Common myeloid progenitor, CD34-positive (primary cell): ENCODE measurements at places on chromosomes 1 and 21.

DNA sequence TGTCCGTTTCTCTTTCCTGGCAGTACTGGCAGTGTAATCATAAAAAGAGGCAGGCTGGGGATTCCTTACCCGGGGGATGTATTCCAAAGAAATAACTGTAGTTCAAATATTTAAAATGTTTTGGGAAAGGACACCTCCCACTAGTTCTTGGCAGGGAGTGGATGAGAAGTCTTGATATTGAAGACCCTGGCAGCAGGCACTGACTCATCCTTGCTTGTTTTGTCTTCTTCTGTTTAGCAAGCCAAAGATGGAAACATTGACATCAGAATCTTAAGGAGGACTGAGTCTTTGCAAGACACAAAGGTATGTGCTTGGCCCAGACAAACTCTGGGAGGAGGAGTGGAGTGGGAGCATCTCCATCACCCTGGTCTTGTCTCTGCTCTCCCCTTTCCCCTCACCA is 639 bp downstream of the IL20 start:
- no peak for DNase-seq
- no peak overlapping the region for H3K27ac ChIP-seq
- H3K4me3 ChIP-seq = no peak overlapping the region
- H3K36me3 ChIP-seq = no peaks in the 10 kb centered on the region

- no peak for DNase-seq
- no peaks in the 10 kb centered on the region for H3K4me1 ChIP-seq
- H3K36me3 ChIP-seq = peaks cover 58% of the 10 kb centered on the region
Observed at GRCh38 chr1:65393347-65393746, 27.1 kb upstream of the LEPR start.

- no peak overlapping the region for H3K27ac ChIP-seq
- peak; percentile 96 for DNase-seq
- peak overlapping the region; percentile 89 for H3K4me3 ChIP-seq
Observed at GRCh38 chr1:63593886-63594605, 835 bp downstream of the PGM1 start.

DNA sequence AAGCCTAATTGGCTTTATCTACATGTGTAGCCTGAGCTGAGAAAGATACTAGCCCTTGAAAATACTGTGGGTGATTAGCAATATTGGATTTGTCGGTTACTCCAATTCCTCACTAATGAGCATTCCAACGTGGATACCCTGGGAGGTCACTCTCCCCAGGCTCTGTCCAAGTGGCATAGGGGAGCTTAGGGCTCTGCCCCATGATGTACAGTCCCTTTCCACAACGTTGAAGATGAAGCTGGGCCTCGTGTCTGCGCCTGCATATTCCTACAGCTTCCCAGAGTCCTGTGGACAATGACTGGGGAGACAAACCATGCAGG is 2.6 kb downstream of the RCC1 start:
- peaks cover 36% of the 10 kb centered on the region for H3K4me1 ChIP-seq
- peaks cover 48% of the 10 kb centered on the region for H3K36me3 ChIP-seq
- H3K4me3 ChIP-seq = peak overlapping the region; percentile 97

DNA sequence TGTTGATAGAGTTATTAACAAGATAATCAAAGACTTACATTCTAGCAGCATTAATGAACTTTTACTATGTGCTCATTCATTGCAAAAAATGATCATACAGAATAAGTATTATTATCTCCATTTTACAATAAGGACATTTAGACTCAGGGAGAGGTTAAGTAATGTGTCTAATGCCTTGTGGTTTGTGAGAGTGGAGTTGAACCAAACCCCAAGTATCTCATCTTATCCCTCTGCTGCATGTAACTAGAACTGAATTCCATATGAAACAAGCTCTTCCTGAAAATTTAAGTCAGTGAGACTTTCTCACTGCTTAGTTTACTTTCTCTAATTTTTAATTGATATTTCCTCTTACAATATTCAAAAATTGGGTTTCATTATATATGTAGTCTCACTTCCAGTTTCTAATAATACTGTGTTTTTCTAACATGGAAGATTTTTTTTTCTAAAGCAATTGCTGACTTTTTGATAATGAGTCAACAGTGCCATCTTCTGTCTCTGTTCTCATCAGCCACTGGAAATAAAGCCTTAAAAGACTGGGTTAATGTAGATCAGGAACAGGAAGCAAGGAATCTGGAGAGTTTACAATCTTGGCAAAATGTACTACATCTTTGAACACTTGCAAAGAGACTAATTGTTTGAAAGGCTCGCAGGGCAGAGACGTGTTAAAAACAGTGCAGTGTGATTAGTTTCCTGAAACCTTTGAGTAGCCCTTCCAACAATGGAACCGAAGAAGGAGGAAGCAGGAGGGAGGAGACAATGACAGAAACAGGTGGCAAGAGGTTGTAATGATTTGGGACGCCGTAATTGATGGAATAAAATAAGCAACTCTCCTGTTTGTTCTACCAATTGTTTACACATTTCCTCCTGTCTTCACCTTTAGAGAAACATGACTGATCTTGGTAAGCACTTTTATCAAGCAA is 567.6 kb downstream of the MRPL39 start:
- no peaks in the 10 kb centered on the region for H3K4me1 ChIP-seq
- H3K36me3 ChIP-seq = no peaks in the 10 kb centered on the region

GRCh38 chr1:53984726-53985125 is 33.3 kb downstream of the LDLRAD1 start:
- H3K4me3 ChIP-seq = no peak overlapping the region
- peaks cover 6% of the 10 kb centered on the region for H3K4me1 ChIP-seq
- H3K36me3 ChIP-seq = no peaks in the 10 kb centered on the region
- no peak for DNase-seq

GRCh38 chr1:115365738-115366137 is 27.7 kb upstream of the NGF start:
- H3K27ac ChIP-seq = no peak overlapping the region
- no peaks in the 10 kb centered on the region for H3K27me3 ChIP-seq
- no peaks in the 10 kb centered on the region for H3K4me1 ChIP-seq

- DNase-seq = no peak
- no peaks in the 10 kb centered on the region for H3K4me1 ChIP-seq
- H3K36me3 ChIP-seq = no peaks in the 10 kb centered on the region
- H3K4me3 ChIP-seq = no peak overlapping the region
Observed at GRCh38 chr1:211487672-211488208, 4.2 kb downstream of the RD3 start.

- H3K36me3 ChIP-seq = no peaks in the 10 kb centered on the region
- H3K27me3 ChIP-seq = no peaks in the 10 kb centered on the region
- H3K4me1 ChIP-seq = no peaks in the 10 kb centered on the region
- H3K27ac ChIP-seq = no peak overlapping the region
- DNase-seq = no peak
Observed at GRCh38 chr1:166013232-166013631, 153.6 kb downstream of the FAM78B start.

DNA sequence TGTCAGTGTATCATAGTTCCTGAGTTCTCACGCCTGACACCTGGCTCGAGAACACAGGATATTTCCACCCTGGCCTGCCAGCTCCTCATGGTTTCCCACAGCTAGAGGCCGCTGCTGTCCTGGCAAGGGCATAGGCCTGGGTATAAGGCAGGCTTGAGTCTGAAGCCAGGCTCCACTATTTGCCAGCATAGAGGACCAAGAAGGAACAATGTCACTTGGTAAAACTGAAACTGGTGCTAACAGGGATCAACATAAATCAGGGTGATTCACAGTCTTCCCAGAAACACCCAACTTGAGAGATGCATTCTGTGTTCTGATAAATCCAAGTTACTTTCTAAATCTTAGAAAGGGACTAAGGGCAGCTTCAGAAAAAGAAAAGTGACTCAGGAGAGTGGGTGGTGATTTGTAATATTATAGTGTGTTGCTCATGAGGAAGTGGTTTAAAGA is 6.9 kb upstream of the S100A2 start:
- no peak overlapping the region for H3K27ac ChIP-seq
- peak overlapping the region; percentile 18 for H3K4me3 ChIP-seq
- H3K4me1 ChIP-seq = peaks cover 33% of the 10 kb centered on the region
- no peaks in the 10 kb centered on the region for H3K36me3 ChIP-seq
- DNase-seq = peak; percentile 79
- H3K27me3 ChIP-seq = peaks cover 1% of the 10 kb centered on the region

DNA sequence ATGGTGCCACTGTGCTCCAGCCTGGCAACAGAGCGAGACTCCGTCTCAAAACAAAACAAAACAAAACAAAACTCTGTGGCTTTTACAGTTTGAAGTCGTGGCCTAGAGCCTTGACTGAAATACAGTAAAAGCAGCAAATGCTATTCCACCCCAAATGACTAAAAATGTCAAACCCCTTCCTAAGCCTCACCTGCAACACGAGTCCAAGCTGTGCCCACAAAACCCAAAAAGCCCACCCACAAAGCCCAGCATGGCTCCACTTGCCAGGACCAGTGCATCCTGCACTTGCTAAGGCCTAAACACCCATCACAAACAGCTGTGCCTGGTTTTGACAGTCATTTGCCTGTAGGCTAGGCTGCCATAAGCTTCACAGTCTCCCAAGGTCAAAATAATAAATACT is 21.3 kb downstream of the VAV3 start:
- H3K36me3 ChIP-seq = no peaks in the 10 kb centered on the region
- H3K4me3 ChIP-seq = no peak overlapping the region
- no peaks in the 10 kb centered on the region for H3K27me3 ChIP-seq
- H3K27ac ChIP-seq = peak overlapping the region; percentile 53
- peak; percentile 59 for DNase-seq
- H3K4me1 ChIP-seq = peaks cover 69% of the 10 kb centered on the region

DNA sequence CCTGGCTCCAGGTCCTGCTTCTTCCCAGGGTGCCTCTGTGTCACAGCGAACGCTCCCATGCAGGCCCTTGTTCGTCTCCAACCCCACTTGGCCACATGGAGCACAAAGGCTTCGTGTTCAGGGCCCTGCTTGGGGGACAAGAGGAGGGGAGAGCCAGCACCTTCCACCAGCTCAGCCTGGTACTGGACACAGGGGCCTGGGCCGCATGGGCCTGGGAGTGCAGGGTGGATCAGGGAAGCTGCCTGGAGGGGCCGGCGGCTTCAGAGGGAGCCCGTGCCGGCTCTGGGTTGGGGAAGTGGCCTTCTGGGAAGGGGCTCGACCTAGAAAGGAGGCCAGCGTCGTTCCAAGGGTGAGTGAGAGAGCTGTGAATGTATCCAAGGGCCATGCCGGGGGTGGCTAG is 53.0 kb downstream of the UMODL1 start:
- no peak for DNase-seq
- no peaks in the 10 kb centered on the region for H3K27me3 ChIP-seq
- H3K36me3 ChIP-seq = no peaks in the 10 kb centered on the region

DNA sequence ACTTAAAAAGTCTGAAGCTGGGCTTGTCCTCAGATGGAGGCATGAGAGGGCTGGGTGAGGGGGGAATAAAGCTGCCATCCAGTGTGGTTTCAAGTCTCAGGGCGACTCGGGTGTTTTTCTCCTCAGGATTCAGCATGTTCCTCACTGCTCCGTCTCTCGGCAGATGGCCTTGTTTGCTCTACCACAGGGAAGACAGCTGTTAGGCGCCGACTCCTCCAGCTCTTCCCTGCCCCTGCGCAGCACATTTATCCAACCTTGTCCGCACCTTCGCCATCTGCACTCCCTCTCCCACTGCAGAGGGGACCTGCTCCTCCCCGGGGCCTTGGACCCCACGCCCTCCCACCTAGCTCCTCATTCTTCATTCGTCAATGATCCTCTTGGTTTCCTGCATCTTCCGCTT is 16.6 kb upstream of the S100A11 start:
- no peak overlapping the region for H3K27ac ChIP-seq
- DNase-seq = no peak

GRCh38 chr1:63758791-63759190 is 15.0 kb upstream of the ROR1 start:
- no peak for DNase-seq
- H3K36me3 ChIP-seq = no peaks in the 10 kb centered on the region
- H3K4me1 ChIP-seq = no peaks in the 10 kb centered on the region
- no peaks in the 10 kb centered on the region for H3K27me3 ChIP-seq

- H3K27me3 ChIP-seq = no peaks in the 10 kb centered on the region
- no peak overlapping the region for H3K27ac ChIP-seq
- H3K4me3 ChIP-seq = no peak overlapping the region
- no peak for DNase-seq
Observed at GRCh38 chr1:35426097-35426586, 131.1 kb downstream of the KIAA0319L start.

DNA sequence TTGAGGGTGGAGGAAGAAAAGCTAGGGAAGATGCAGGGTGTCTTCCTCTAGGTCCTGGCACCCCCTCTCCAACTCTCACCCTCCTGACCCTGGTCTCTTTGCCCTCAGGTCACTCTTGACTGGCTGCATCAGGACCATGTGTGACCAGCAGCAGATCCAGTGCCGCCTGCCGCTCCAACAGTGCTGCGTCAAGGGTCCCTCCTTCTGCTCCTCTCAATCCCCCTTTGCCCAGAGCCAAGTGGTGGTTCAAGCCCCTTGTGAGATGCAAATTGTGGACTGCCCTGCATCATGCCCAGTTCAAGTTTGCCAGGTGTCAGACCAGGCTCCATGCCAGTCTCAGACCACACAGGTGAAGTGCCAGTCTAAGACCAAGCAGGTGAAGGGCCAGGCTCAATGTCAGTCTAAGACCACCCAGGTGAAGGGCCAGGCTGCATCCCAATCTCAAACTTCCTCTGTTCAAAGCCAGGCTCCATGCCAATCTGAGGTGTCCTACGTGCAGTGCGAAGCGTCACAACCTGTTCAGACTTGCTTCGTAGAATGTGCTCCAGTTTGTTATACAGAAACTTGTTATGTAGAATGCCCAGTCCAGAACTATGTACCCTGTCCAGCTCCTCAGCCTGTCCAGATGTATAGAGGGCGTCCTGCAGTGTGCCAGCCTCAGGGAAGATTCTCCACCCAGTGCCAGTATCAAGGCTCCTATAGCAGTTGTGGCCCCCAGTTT is 1.8 kb downstream of the KPRP start:
- no peaks in the 10 kb centered on the region for H3K36me3 ChIP-seq
- no peaks in the 10 kb centered on the region for H3K4me1 ChIP-seq
- no peak for DNase-seq

DNA sequence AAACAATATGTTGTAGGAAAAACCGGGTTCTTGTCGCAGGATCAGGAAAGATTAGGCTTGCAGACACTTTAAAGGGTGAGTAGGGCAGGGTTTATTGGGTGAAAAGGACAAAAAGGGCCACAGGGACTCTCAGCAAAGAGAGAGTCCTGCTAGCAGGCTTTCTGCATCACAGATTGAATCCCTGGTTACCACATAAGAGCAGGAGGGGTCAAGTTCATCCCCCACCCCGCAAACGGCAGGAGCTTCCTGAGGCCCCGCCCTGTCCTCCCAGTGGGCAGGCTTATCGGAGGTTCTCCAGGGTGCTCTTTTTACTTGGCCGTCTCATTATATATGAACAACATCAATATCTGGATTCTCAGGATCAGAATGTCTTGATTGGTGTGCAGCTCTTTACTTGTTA is 47.7 kb downstream of the SYCP1 start:
- no peaks in the 10 kb centered on the region for H3K4me1 ChIP-seq
- H3K27ac ChIP-seq = no peak overlapping the region
- DNase-seq = no peak
- no peaks in the 10 kb centered on the region for H3K27me3 ChIP-seq

DNA sequence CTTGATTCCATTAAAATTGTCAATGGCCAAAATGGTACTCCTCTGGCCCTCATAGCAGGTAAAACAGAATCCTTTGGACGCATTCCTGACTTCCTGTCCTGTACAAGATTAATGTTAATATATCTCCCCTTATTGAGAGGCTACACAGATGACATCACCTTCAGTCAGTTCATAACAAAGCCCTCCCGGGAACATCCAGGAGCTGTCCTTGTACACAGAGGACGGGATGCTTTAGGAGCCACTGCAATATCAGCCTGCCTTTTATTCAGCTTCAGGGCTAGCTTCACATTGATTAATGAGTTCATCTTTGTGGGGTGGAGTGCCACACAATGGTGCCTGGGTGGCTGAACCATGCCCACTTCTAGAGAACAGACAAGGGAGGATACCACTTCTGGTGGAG is 235.1 kb downstream of the NRIP1 start:
- H3K4me1 ChIP-seq = no peaks in the 10 kb centered on the region
- no peaks in the 10 kb centered on the region for H3K27me3 ChIP-seq
- no peaks in the 10 kb centered on the region for H3K36me3 ChIP-seq
- no peak for DNase-seq
- no peak overlapping the region for H3K27ac ChIP-seq

- H3K36me3 ChIP-seq = no peaks in the 10 kb centered on the region
- DNase-seq = peak; percentile 55
Observed at GRCh38 chr21:41612674-41613532, 104.9 kb upstream of the TMPRSS2 start.
